Common myeloid progenitor, CD34-positive (primary cell): ENCODE measurements at places on chromosomes 11 and 22.

- H3K4me3 ChIP-seq: no peak overlapping the region
- peaks cover 5% of the 10 kb centered on the region for H3K4me1 ChIP-seq
- DNase-seq: no peak
- no peak overlapping the region for H3K27ac ChIP-seq
These were observed 70.5 kb upstream of the NNMT start for GRCh38 chr11:114225661-114226060.

DNA sequence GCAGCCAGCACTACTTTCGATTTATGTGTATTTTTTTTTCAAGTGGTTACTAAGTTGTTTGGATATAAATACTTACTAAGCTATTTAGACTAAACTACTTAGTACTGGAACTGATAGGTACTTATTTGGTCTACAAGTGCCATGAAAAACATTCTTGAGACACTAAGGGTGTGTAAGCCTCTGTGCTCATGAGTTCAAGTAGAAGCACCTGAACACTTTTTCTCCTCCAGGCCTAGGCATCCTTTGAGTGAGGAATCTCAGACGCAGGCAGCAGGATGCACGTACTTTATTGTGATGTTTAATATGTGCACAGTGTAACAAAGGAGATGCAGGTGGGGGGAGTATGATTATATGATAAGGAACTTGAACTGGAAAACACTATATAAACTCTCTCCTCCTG, 7.8 kb downstream of the TESMIN start:
- no peak overlapping the region for H3K4me3 ChIP-seq
- H3K4me1 ChIP-seq: no peaks in the 10 kb centered on the region
- H3K27ac ChIP-seq: no peak overlapping the region
- H3K36me3 ChIP-seq: peaks cover 73% of the 10 kb centered on the region
- H3K27me3 ChIP-seq: no peaks in the 10 kb centered on the region
- no peak for DNase-seq

GRCh38 chr22:49435596-49435995, 392.1 kb downstream of the BRD1 start:
- H3K27me3 ChIP-seq: peaks cover 20% of the 10 kb centered on the region
- H3K4me3 ChIP-seq: no peak overlapping the region
- no peaks in the 10 kb centered on the region for H3K36me3 ChIP-seq
- no peak for DNase-seq

- H3K4me3 ChIP-seq: peak overlapping the region; percentile 50
- no peak overlapping the region for H3K27ac ChIP-seq
- peaks cover 12% of the 10 kb centered on the region for H3K27me3 ChIP-seq
- no peaks in the 10 kb centered on the region for H3K36me3 ChIP-seq
- peaks cover 35% of the 10 kb centered on the region for H3K4me1 ChIP-seq
These were observed 41.3 kb downstream of the LRRC32 start for GRCh38 chr11:76629116-76629852.

DNA sequence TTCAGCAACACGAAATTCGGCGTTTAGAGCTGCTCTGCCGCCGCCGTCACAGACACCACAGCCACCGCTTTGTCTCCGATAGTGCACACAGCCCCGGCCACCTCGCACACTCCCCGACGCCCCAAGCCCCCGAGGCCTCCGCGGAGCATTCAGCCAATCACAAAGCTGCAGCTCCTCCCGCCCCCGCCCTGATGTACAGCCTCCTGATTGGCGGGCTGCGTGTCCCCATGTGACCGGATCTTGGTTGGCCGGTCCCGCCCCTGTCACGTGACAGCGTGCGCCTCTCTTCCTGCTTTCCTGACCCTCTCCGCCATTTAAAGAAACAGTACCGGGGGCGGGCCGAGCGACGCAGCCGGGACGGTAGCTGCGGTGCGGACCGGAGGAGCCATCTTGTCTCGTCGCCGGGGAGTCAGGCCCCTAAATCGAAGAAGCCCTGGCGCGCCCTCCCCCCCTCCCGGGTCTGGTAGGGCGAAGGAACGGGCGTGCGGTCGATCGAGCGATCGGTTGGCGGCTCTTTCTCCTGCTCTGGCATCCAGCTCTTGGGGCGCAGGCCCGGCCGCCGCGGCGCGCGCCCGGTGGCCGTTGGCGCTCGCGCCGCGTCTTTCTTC, at the start of gene TUG1:
Gene TUG1 (plus strand): TSS at position 342 of the 608 bp plus-strand sequence.
- peak within 1 kb of the TSS; percentile 95 for H3K27ac ChIP-seq
- H3K4me3 ChIP-seq: peak within 1 kb of the TSS; percentile 72
- peaks cover 39% of the 10 kb centered on the region for H3K36me3 ChIP-seq
- peaks cover 15% of the 10 kb centered on the region for H3K4me1 ChIP-seq
- no peaks in the 10 kb centered on the region for H3K27me3 ChIP-seq

DNA sequence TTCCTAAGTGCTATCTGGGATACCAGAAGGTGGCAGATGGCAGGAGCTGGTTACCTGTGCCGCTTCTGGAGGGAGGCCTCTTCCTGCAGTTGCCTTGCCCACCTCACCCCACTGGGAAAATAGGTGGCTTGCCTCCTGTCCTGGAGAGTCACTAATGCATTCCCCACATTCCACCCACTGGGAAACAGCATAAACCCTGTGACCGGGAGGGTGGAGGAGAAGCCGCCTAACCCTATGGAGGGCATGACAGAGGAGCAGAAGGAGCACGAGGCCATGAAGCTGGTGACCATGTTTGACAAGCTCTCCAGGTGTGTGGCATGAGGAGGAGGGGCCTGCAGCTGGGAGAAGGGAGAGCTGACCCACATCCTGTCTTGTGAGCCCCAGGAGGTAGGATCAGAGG, 5.6 kb downstream of the RIC8A start:
- no peak overlapping the region for H3K27ac ChIP-seq
- no peak for DNase-seq
- H3K36me3 ChIP-seq: peaks cover 56% of the 10 kb centered on the region
- H3K4me3 ChIP-seq: no peak overlapping the region

DNA sequence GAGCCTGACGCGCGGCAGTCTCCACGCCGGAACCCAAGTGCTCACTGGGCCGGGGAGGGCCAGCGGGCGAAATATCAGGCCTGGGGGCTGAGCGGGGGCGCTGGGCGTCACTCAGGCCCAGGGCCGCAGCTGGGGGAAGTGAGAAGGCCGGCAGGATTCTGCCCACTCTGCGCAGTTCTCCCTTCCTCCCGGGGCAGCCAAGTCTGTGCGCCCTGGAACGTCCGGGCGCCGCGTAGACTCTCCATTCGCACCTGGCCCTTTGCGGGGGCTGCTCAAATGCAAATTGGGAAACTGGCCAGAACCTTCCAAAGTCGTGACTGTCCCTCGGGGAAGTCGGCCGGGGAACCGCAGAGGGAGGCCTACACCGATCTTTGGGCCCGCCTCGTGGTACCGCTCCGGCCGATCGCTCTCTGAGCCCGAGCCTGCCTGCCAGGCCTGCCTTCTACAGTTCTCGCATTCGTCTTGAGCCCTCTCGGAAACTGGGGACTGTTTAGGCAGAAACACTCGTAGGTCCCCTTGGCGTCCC, 2.2 kb upstream of the SLC6A5 start:
- DNase-seq: no peak
- H3K27me3 ChIP-seq: peaks cover 94% of the 10 kb centered on the region
- no peaks in the 10 kb centered on the region for H3K4me1 ChIP-seq
- H3K27ac ChIP-seq: no peak overlapping the region

GRCh38 chr11:96299155-96299888, 43.7 kb downstream of the MAML2 start:
- H3K27ac ChIP-seq: no peak overlapping the region
- peaks cover 14% of the 10 kb centered on the region for H3K4me1 ChIP-seq
- H3K36me3 ChIP-seq: no peaks in the 10 kb centered on the region
- no peaks in the 10 kb centered on the region for H3K27me3 ChIP-seq
- no peak overlapping the region for H3K4me3 ChIP-seq
- DNase-seq: no peak

DNA sequence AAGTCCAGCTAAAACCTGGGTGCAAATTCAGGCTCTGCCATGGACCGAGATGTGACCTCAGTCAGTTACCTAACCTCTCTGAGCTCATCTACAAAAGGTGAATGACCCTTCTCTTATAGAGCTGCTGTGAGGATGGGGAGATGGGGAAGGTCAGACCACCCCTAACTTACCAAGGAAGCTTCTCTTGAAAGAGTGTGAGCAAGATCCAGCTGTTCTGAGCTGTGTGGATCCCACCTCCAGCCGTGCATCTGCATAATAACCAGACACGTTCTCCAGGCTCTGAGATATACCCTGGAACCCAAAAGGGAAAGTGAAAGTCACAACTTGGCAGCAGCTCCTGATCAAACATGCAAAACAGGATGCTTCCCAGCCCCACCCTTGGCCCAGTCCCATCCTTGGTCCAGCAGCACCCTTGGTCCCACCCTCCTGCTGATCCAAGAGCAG, at the start of gene APOL3:
Gene APOL3 (minus strand): TSS at position 257 of the 444 bp plus-strand sequence. CDS start 11,700 bp downstream, outside the sequence.
- peak within 1 kb of the TSS; percentile 59 for H3K4me3 ChIP-seq
- peak within 1 kb of the TSS; percentile 69 for H3K27ac ChIP-seq
- H3K36me3 ChIP-seq: no peaks in the 10 kb centered on the region
